ENCODE measurements at places on chromosomes 6 and 20. TPM values are rescaled to one million over a fixed set of nuclear protein-coding genes. Genes with fewer than 3 reads are reported as not detected.

DNA sequence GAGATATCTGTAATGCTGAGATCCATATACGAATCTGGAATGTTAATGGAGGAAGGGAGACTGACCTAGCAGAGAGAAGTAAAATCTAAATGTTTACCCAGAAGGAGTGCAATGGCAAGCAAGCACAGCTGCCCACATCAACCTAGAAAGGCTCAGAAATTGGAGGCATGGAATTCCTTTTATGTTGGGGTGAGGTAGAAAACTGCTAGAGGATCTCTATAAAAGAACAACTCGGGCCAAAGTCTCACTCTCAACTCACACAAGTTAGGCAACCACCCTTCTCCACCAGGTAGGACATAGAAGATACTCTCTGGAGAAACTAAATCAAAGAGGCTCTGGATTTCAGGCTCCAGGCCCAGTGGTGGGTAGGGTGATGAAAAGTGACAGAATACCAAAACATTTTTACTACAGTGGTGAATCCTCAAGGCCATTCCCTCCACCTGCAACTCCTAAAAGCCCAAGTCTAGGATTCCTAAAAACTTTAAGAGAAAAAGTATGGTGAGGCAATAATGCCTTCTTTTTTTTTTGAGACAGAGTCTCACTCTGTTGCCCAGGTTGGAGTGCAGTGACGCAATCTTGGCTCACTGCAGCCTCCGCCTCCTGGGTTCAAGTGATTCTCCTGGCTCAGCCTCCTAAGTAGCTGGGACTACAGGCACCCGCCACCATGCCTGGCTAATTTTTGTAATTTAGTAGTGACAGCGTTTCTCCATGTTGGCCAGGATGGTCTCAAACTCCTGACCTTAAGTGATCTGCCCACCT, 9.5 kb upstream of the ADGRG6 start:
- no peak for DNase-seq

- DNase-seq: no peak
Observed at GRCh38 chr6:3592371-3592941, 135.6 kb upstream of the SLC22A23 start.

The PHF1 gene
- total RNA-seq: 72.1 TPM

The LY6G6F gene
- not detected for total RNA-seq

The FKBP1C gene
- 1.6 TPM for total RNA-seq

The SPEF1 gene
- not detected for total RNA-seq

The SAMD3 gene
- not detected for total RNA-seq

GRCh38 chr6:163249651-163250101, 164.8 kb upstream of the QKI start:
- DNase-seq: no peak

- no peak for DNase-seq
Observed at GRCh38 chr6:135228486-135228885, 47.4 kb downstream of the MYB start.

DNA sequence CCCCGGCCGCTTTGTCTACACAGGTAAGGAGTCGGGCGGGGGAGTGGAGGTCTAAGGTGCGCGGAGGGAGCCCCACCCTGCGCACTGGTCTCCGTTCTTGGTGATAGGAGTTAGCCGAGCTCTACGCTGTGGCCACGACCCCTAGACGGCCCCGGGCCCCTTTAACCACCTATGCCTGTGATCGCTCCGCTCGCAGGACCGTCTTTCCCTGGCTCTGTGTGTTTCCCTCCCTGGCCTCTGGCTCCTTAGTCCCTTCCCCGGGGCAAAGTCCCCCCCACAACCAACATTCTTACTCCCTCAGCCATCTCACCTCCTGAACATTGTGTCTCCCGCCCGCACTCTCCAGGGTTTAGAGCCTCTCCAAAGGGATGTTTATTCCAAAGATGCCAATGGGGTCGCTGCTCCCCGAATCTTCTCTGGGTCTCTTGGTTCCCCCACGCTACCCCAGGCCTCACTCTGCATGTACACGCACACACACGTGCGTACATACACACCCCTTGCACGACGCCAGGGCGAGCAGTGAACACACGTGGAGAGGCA, 50.4 kb downstream of the CPXM1 start:
- peak; percentile 56 for DNase-seq

The COL12A1 gene
- total RNA-seq: 61.1 TPM

GRCh38 chr6:55255113-55255512, 72.2 kb upstream of the GFRAL start:
- no peak for DNase-seq

The HMGCLL1 gene
- total RNA-seq: not detected

The CALHM4 gene
- total RNA-seq: not detected

DNA sequence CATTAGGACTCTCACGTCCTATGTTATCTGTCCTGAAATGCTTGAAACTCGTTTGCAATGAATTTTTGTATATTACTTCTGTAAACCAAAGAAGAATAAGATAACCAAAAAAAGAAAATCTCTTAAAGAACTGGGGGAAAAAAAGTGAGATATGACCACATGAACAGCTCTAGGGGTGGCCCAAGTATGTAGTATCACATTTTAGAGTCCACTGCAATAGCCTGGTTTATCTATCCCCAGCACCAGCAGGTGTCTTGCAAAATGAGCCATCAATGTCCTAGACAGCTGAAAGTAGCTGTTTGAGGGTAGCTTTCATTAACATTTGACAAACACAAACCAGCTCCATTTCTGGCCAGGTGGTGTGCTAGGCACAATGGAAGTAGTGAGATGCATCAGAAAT, 102.8 kb downstream of the PXDC1 start:
- DNase-seq: no peak

GRCh38 chr6:111472933-111473435, 10.0 kb downstream of the REV3L start:
- no peak for DNase-seq

DNA sequence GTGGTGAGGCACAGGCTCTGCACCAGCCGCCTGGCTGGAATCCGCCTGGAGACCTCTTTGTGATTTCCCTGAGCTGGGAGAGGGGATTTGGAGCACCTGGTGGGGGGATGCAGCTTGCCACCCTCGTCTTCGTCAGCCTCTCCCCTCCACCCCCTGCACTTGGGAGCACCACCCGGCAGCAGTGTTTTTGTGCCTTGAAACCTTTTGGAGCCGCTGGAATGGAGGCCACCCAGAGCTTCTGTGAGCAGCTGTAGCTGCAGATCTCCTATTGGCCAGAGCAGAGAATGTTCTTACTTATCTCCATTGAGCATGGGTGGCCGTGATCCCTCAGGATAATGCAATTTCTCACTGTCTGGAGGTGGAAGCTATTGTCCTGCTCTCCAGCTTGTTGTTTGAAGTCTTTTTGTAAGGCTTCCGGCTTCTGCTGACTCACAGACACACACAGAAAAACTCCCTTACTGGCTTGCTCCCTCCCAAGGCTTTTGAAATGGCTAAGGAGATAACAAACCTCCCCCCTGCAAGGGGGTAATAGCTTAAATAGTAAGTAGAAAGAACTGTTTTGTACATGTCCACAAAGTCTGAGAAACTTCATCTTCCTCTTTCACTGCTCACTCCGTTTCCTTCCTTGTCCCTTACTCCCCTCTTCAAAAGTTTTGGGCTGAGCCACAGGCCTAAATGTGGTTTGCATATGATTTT, 271.2 kb downstream of the PRL start:
- DNase-seq: no peak

The HNF4A gene
- 76.7 TPM for total RNA-seq

The MYO6 gene
- total RNA-seq: 89.1 TPM

GRCh38 chr6:25579902-25580495, 72.0 kb upstream of the SCGN start:
- DNase-seq: no peak

DNA sequence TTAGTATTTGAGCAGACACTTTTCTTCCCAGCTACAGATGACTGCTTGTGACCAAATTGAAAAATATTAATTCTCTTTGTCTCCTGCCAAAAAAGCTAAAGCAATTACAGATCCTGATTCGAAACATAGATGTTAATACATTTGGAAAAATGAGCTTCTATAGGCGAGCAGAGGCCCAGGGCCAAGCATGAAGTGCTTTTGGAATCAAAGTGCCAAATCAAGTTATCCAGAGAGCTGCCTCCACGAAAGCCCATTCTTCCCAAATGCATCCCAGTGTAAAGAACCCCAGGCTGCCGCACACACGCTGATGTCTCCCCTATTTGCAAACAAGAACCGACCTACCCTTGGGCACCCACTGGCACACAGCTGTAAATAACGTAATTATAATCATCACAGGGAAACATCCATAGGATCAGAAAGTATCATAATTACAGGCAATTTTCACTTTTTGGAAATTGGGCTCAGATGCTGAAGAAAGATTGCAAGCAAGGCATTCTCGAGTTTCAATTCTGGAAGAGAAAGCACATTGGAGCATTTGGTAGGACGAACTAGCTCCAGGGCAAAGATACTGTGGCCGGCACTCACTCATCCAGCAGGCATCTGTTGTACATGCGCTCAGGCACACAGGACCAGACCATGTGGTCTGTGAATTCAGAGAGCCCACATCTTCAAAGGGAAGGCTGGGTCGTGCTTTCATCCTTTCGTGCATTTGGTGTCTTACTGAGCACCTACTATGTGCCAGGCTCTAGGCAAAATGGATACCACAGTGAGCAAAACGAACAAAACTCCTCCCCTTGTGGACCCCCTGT, 45.9 kb downstream of the BMP7 start:
- no peak for DNase-seq

GRCh38 chr6:82908661-82909060, 157.0 kb downstream of the UBE3D start:
- DNase-seq: no peak

- DNase-seq: no peak
Observed at GRCh38 chr6:113190170-113190569, 667.0 kb upstream of the MARCKS start.

DNA sequence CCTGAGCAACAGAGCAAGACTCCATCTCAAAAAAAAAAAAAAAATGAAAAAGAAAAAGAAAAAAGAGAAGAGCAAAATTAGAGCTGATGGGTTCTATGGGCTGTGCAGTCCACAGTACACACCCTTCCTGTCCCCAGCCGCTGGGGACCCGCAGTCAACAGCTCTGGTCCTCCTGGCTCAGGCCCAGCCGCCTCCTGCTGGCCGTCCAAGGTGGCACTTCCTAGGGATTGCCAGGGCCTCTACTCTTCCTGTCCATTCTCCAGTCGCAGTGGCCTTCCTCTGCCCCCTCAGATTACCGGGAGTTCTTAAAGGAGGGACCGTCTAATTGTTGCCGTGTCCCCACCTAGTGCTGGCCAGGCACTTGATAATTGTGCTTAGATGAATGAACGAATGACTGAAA, 41.7 kb downstream of the TMEM242 start:
- DNase-seq: peak; percentile 59

GRCh38 chr6:139172151-139172550, 37.3 kb downstream of the HECA start:
- no peak for DNase-seq

The SUMO4 gene
- 5.1 TPM for total RNA-seq

DNA sequence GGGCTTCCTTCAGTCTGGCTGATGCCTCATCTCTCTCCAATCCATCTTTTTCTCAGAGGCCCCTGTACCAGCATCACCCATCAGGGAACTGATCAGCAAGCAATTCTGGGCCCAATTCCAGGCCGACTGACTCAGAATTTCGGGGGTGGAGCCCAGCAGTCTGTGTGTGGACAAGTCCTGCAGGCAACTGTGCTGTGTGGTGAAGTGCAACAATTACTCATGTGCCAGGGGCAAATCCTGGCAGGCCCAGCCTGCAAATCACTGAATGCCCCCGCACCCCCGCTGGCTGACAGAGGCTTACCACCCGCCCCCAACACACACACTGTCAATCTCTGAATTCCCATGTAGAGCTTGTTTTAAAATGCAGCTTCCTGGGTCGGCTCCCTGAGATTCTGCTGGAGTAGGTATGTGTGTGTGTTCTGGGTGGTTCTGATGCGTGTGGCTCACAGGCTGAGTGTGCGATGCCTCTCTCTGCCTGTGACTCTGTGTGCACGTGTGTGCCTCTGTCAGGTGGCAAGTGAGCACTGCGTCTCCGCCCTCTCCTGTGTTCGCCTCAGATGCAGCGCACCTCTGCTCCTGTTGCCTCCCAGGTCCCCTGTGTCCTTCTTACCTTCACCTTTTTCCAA, 45.4 kb downstream of the SSR1 start:
- DNase-seq: no peak

DNA sequence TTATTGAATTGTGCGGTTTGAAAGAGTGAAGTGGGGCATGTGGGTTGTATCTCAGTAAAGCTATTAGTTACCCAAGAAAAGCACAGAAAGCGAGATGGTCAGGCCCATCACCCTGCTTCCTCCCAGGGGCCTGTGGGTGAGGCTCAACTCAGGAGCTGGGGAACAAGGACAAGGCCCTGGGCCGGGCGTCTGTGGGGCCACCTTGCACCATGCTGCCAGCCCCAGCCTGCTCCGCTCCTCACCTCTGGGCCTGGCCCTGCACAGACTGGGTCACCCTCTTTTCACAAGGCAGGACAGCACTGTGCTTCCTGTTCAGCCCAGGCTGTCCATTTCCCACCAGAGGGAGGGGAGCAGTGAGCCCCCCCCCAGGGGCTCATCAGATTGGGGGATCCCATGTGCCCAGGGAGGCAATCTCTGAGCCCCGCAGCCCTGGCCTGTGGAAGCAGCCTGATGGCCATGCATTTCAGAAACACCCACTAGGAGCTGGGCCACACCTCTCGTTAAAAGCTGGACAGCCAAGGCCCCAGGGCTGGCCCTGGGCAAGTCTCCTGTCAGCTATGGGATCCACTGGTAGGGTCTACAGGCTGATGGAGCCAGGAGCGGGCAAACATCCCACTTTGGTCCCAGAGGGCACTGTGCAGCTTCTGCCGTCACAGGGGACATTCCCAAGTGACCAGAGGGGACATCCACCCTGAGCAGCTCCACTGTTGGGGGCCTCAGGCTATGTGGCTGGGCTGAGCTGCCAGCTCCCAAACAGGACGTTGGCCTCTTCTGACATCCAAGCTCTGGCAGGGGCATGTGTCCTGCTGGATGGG, 55.9 kb downstream of the YTHDF1 start:
- DNase-seq: no peak

The BPIFB1 gene
- total RNA-seq: not detected

GRCh38 chr6:97129106-97129505, 153.9 kb downstream of the MMS22L start:
- no peak for DNase-seq

- no peak for DNase-seq
Observed at GRCh38 chr6:53302678-53303360, 45.9 kb downstream of the ELOVL5 start.

All from Peyer's patch (tissue), 4 donors.